CD4-positive, alpha-beta memory T cell (primary cell): ENCODE measurements at places on chromosomes 3 and 15. TPM values are rescaled to one million over a fixed set of nuclear protein-coding genes. Genes with fewer than 3 reads are reported as not detected.

GRCh38 chr3:40613306-40613705 lies 88.5 kb downstream of the ZNF621 start:
- H3K4me1 ChIP-seq = no peaks in the 10 kb centered on the region
- DNase-seq = no peak
- H3K36me3 ChIP-seq = no peaks in the 10 kb centered on the region
- H3K4me3 ChIP-seq = no peak overlapping the region
- H3K27ac ChIP-seq = no peak overlapping the region

- peak; percentile 20 for DNase-seq
- H3K36me3 ChIP-seq = no peaks in the 10 kb centered on the region
- no peaks in the 10 kb centered on the region for H3K27me3 ChIP-seq
- H3K4me3 ChIP-seq = no peak overlapping the region
These were observed 50.2 kb downstream of the CRYBG3 start for GRCh38 chr3:97871801-97872524.

The AADACL2 gene
- not detected for total RNA-seq

The CSTA gene
- total RNA-seq = 0.61 TPM

DNA sequence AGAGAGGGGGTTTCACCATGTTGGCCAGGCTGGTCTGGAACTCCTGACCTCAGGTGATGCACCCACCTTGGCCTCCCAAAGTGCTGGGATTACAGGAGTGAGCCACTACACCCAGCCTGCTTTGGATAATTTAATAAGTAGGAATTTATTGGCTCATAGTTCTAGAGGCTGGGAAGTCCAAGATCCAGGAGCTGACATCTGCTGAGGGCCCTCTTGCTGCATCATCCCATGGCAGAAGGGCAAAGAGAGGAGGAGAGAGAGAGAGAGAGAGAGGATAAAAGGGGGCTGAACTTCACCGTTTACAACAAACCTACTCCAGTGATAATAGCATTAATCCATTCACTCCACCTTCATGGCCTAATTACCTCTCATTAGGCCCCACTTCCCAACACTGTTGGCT lies 62.0 kb upstream of the HES1 start:
- no peak for DNase-seq
- no peak overlapping the region for H3K27ac ChIP-seq
- no peak overlapping the region for H3K4me3 ChIP-seq
- H3K27me3 ChIP-seq = no peaks in the 10 kb centered on the region
